ENCODE measurements at places on chromosomes 1 and 21.

- no peak for DNase-seq
Observed at GRCh38 chr1:156083800-156084790, 1.8 kb upstream of the MEX3A start.

DNA sequence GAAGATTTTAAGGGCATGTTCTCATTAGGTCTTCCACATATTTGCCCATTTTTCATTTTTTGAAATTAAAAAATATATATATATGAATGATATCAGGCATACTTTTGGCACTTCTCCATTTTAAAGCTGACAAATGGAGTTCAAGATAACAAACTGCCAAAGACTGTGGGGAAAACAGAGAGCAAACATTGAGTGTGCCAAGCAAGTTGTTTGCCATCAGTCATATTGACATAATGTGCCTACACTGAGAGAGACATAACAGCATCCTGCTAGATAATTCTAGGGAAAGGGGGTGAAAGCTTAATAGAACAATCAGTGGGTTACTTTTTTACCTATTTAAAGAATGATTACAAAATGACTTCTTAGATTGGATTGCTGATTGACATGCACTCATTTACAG lies 529.4 kb upstream of the CXADR start:
- DNase-seq = no peak

DNA sequence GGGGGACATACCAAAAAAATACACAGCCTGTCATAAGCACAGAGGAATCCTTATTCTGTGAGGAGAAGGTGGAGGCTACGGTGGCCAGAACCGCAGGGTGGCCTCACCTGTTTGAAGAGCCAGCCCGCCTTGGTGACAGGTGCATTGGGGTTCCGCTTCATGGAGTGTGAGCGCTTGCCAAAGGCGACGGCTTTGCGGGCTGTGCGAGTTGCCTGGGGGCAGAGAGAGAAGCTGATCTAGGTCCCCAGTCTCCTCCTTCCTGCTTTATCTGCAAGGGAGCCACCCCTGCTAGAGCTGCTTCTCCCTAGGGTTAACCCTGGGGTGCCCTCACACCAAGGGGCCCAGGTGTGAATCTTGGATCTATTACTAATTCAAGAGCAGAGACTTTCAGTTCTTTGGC lies 54.3 kb upstream of the GOLT1A start:
- DNase-seq = no peak

DNA sequence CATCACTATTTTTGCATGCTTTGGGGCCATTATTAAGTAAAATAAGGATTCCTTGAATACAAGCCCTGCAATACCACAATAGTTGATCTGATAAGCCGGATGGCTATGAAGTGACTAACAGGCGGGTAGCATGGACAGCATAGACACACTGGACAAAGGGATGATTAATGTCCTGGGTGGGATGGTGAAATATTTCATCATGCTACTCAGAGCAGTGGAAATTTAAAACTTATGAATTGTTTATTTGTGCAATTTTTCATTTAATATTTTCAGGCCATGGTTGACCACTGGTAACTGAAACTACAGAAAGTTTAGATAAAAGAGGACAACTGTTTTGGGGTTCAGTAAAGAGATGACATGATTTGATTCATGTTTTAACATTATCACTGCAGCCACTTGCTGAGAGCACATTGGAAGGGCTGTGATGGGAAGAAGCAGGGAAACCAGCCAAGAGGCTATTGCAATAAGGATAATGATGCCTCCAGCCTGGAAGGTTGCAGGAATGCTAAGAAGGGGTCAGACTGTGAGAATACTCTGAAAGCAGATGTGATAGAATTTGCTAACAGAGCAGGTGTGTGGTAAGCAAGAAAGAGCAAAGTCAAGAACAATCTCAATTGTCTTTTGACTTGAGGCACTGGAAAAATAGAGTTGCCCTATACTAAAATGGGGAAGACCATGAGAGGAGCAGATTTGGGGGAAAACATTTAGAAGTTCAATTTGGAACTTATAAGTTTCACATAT lies 62.5 kb upstream of the TNFSF4 start:
- no peak for DNase-seq

- DNase-seq = no peak
Observed at GRCh38 chr1:1678581-1679380, 13.8 kb downstream of the SLC35E2B start.

DNA sequence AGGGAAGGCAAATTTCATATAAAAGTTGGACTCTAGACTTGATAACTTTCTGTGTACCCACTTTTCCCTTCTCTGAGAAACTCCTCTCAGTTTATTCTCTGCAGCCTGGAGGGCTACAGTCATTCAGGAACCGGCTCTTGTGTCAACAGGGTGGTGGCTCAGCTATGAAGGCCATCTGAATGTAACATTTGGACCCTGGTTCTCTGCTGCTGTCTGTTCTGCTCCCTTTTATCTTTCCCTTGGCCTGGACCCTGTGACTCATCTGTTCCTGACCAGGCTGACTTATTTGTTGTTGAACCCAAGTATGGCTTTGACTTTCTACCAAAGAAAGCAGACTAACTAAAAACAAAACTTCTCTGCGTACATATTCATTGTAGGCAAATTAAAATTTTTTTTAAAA lies 75.4 kb downstream of the CENPF start:
- no peak for DNase-seq

DNA sequence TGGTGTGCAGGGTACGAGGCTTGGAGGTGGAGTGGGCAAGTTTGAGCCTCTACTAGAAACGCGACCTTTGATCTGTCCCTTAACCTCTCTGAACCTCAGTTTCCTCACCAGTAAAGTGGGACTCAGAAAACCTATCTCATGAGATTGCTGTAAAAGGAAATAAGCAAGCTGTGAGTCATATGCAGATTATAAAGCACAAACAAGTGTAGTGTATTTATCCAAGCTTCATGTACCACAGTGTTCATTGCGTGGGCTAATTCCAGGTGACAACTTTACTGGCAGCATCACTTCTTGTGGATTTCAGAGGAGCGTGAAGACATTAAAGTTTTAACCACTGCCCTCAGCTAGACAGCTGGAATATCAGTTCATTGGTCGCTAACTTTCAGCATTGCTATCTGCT lies 44.4 kb downstream of the ZNF697 start:
- DNase-seq = no peak

DNA sequence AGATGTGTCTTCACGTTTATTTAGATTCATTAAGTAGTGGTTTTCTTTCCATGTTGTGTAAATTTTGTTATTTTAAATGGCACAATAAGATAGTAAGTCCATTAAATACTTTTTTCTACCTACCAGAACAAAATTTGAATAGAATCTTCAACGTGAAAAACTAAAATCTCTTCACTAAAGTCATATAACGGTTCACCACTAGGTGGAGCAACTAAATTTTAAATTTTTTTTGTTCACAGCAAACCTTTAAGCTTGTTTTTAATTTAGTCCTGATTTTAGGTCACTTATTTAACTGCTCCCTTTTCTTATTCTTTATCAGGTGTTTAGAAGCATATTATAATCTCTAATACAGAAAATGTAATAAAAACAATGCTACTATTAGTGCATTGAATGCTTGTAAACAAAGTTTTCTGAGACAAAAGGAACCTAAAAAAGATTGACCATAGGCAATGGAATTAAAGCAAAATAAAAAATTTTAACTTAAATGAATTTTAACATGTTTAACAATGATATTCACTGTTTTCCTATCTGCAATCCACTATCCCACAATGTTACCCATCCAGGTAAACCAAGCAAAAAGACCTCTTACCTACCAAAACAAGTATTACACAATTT lies 28.3 kb upstream of the PKN2 start:
- peak; percentile 9 for DNase-seq

DNA sequence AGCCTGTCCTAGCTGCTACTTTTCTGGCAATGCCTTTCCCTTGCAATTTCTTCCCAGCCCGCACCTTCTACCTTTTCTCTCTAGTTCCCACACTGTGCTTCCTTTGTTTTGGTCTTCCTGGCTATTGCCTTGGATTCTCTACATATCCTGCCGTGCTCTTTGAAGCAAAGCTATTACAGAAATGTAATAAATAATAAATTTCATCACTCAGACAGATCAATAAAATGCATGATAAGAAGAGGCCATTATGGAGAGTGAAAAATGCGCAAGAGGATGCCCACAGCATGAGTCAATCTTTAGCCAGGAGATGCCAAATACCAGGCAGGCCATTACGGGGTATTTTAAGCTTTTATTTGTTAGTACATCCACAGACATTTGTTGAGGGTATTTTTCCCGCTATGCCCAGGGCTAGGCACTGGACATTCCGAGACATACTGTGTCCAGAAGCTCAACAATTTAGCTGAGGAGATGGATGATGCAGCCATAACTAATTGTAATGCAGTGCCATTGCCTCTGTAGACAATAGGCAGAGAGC lies 163.6 kb downstream of the ST6GALNAC3 start:
- no peak for DNase-seq

GRCh38 chr1:116878804-116879477 lies 30.8 kb upstream of the PTGFRN start:
- DNase-seq = peak; percentile 47

GRCh38 chr21:46128933-46129571 lies 26.3 kb downstream of the FTCD start:
- no peak for DNase-seq

- DNase-seq = no peak
Observed at GRCh38 chr1:1371364-1371745, 3.7 kb downstream of the AURKAIP1 start.

DNA sequence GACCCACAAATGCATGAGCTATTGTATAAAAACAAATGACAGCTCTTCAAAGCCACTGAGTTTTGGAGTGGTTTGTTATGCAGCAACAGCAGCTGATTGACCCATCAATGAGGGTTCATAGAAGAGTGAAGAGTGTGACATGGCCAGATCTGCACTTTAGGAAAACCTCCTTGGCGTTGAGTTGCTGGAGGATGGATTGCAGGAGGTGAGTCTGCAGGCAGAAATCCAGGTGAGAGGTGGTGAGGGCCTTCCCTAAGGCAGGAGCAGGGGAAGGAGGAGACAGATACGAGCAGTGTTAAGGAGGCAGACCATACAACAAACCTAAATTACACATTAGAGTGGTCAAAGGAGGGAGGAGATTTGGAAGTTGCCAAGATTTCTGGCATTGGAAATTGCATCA lies 169.3 kb upstream of the CSF3R start:
- no peak for DNase-seq

DNA sequence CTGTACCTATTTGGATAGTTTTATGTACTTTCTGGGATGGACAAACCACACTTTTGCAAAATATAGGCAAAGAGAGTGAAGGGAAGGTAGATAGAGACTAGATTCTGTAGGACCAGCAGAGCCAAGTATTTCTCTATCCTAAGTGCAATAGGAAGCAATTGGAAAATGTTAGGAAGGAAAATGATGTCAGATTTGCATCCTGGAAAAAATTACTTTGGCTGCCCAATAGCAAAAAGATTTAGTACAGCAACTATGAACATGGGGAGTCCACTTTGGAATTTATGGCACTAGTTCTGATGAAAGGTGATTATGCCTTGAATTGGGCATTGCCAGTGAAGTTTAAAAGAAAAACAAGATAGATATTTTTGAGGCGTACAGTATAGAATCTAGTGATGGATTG lies 50.7 kb upstream of the CACYBP start:
- no peak for DNase-seq

DNA sequence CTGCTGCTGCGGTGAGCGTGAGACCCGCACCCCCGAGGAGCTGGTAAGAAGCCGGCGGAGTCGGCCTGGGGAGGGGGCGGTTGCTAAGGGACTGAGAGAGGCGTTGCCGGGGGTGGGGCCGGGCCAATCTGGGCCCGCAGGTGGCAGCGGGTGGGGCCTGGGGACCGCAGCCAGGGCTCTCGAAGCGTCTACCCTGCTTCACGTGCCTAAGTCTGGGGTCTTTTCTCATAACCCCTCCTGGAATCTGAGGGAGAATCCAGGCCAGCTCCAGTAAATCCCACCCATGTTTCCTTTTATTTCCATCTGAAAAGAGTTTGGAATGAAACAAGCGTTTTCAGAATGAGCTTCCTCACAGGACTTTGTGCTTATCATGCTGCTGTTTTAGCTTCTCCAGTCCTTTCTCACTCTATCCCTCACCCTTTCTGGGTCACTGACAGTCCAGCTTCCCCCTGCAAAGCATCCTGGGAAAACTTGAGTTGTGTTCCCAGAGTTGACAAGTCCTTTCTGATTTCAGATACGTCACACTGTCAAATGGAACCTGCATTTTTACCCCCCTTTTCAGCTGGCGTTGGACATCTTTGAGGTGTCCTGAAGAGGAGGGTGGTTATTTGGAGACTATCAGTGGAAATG lies 431 bp downstream of the CLCN6 start:
- DNase-seq = no peak

DNA sequence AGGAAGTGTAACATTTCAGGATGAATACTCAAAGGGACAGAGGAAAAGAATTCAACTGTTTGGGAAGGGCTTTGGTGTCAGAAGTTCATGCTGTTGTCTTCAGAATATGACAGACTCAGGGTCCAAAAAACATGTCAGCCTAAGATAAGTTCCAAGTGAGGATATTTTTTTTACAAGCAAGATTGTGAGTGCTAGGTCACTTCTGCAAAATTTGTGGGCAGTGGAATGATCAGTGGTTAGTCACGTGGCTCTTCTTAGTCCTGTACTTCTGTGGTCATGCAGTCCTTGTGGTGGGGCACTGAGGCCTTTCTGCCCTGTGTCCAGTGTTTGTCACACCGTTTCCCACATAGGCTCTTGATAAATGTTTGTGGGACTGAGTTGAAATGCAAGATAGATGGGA lies 5.2 kb downstream of the RGL1 start:
- DNase-seq = no peak

All from neuronal stem cell (in vitro differentiated cells).